ENCODE measurements at places on chromosomes 4 and X. TPM values are rescaled to one million over a fixed set of nuclear protein-coding genes. Genes with fewer than 3 reads are reported as not detected.

DNA sequence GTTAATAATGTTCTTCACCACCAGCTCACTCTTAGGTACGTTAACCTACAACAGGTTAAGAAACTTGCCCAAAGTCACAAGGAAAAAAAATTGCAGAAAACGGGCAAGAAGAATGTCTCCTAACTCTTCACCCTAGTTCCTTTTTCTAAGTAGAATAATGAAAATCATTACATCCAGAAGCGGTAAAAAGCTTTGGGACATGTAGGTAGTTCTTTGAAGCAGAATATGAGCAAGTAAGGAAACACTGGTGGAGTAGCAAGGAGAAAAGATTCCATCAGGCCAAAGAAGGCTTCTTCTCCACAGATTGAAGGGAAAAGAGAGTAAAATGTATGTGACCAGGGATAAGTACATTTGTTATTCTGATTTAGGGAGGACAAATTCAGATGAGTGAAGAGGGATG lies 4.1 kb downstream of the CAMK2D start:
- no peak for DNase-seq

Gene IL1RAPL1
- 1.9 TPM for total RNA-seq

Gene GPR173
- total RNA-seq = 0.25 TPM

Gene XK
- total RNA-seq = 11.0 TPM

DNA sequence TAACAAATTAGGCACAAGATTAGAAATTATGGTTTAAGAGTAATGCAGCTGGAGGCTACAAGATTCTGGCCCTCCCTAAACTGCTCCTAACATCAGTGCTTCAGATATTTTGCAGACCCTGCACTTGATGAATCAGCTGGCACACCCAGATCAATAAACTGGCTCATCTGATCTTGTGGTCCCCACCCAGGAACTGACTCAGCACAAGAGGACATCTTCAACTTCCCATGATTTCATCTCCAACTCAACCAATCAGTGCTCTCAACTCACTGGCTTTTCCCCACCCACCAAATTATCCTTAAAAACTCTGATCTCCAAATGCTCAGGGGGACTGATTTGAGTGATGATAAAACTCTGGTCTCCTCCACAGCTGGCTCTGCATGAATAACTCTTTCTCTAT lies 21.7 kb upstream of the TMEM33 start:
- no peak for DNase-seq

GRCh38 chr4:88728146-88728545 lies 30.5 kb upstream of the NAP1L5 start:
- no peak for DNase-seq
